Activated CD4-positive, alpha-beta T cell treated with anti-CD3 and anti-CD28 coated beads for 48 hours (primary cell): ENCODE measurements at places on chromosomes 16 and 17.

- peak; percentile 46 for DNase-seq
Observed at GRCh38 chr17:29619251-29619650, 3.5 kb downstream of the CORO6 start.

GRCh38 chr17:75970011-75970523 is 8.9 kb downstream of the ACOX1 start:
- no peak for DNase-seq

DNA sequence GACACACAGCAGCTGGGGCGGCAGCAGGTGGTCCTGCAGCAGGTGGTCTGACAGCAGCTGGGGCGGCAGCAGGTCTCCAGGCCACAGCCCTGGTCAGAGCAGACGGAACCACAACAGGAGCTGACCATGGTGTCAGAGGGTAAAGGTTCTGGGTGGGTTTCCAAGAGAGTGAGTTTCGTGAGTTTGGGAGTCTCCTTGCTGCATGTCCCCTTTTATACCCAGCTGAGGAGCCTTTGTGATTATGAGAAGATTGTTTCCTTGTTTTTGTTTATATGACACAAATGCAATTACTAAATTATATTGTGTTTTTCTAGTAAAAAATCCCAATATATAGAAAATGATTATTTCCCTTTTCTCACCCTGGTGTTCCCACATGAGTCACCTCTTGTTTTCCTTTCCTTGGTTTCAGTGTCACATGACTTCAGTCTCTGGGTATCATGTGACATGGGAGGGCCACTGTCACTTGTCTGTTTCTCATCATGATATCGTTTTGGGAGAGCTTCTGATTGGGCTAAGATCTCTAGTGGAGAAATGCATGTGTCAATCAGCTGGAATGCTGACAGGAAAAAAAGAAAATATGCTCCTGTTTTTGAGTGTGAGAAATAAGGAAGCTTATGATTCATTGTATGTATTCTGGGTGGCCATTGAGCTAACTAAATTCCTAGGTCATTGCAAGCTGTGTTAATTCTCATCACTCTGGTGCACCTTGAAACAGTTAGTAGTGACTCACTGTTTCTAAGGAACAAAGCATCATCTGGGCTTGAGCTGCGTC is at the start of gene KRTAP4-6:
TSS of gene KRTAP4-6 (minus strand) at position 185 of the 772 bp plus-strand sequence. CDS start at position 128, 57 bp downstream.
- no peak for DNase-seq

DNA sequence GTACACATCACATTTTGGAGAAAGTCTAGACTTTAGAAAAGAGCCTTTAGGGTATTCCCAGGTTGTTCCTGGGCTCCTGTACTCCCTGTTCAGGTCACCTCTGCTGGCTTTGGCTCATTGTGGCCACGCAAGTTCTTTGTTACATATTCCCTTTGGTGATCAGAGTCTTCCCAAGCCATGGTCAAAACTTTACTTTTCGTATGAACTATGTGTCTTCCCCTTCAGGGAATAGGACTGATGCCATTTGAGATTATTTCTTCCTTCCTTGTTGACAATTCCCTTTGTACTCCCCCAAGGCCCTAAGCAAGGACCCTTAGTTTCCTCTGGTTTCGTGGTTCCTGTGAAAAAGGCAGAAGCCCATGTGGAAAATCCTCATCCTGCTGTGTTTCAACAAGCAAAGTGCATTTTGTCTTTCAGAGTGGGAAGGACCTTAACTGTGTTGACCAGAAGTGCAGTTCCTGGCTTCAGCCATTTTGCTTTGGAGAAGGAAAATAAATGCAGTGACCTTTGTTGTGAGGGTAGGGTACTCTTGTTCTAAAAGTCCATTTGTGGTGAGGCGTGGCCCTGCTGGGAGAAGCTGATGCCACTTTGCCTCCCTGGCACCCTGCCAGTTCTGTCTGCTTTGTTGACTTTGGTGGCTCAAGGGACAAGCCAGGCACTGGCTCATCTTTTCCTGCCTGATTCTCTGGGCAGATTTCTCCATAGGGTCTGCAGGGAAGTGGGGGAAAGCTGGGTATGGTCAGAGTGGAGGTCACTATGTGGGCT is 55.1 kb downstream of the ZNRF1 start:
- no peak for DNase-seq

- DNase-seq, result no peak
Observed at GRCh38 chr16:52676959-52677358, 130.0 kb upstream of the TOX3 start.

DNA sequence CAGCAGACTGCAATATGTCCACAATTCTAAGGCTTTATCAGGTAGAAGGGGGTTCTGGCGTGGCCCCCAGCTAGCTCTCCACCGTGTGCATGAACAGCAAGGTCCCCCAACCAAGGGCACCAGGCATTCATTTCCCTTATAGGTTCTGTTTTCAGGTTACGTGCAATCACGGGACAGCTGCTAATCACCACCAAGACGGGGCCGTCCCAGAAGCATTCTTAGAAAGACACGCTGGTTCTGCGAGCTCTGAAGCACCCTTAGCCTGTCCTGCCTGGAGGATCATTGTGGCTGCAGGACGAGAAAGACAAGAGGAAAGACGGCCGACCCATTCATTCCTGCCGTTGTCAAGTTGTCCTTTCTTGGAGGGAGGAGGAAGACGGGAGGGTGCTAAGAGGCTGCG is 302.9 kb downstream of the SOX9 start:
- DNase-seq, result no peak
